ENCODE measurements at places on chromosomes 7 and 10. TPM values are rescaled to one million over a fixed set of nuclear protein-coding genes. Genes with fewer than 3 reads are reported as not detected.

GRCh38 chr10:78925800-78926319 is 142.9 kb upstream of the ZMIZ1 start:
- no peak for DNase-seq

GRCh38 chr7:98110249-98111022 is 3.8 kb downstream of the LMTK2 start:
- DNase-seq = peak; percentile 55

GRCh38 chr7:4018601-4019316 is 663.3 kb upstream of the FOXK1 start:
- no peak for DNase-seq

DNA sequence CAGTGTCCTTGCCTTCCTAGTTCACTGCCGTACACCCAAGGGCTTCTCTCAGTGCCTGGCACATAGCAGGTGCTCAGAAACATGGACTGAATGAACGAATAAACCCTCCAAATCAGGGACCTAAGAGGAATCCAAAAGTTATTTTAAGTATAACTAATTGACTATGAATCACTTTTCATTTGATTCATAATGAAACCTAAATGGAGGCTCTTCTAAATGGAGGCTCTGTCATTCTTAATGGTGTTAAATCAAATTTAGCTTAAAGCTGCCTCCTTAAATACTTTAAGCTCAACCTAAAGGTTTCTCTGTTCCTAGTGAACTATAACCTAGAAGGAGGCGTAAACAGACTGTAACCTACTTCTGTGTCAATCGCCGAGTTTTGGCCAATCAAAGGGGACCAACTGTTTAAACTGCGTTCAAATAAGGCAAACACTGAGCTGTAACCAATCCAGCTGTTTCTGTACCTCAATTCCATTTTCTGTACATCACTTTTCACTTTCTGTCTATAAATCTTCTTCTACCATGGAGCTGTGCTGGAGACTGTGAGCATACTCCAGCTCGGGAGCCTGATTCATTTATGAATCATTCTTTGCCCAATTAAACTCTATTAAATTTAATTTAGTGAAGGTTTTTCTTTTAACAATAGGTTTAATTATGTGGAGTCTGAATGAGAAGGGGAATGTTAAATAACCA is 11.0 kb downstream of the PYROXD2 start:
- DNase-seq = no peak

DNA sequence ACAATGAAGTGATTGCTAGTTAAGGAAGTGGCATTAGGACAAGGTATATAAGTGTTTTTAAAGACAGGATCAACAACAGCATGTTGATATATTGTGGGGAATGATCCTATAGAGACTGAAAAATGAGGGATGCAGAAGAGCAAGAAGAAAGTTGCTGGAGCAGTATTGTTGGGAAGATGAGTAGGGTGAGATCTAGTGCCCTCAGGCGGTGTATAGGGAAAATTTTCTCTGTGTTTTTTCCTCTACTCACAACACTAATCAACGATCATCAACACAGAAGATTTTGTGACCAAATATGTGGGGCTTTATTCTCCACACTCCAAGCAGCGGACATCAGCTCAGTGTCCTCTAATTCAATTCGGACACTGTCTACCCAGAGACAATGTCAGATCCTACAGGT is 9.6 kb upstream of the PTTG1IP2 start:
- DNase-seq = no peak

- DNase-seq = no peak
Observed at GRCh38 chr10:97434557-97434956, 8.6 kb downstream of the PGAM1 start.

GRCh38 chr7:77327067-77327931 is 88.8 kb downstream of the GSAP start:
- no peak for DNase-seq

- DNase-seq = no peak
Observed at GRCh38 chr10:32360884-32361283, 13.9 kb upstream of the EPC1 start.

DNA sequence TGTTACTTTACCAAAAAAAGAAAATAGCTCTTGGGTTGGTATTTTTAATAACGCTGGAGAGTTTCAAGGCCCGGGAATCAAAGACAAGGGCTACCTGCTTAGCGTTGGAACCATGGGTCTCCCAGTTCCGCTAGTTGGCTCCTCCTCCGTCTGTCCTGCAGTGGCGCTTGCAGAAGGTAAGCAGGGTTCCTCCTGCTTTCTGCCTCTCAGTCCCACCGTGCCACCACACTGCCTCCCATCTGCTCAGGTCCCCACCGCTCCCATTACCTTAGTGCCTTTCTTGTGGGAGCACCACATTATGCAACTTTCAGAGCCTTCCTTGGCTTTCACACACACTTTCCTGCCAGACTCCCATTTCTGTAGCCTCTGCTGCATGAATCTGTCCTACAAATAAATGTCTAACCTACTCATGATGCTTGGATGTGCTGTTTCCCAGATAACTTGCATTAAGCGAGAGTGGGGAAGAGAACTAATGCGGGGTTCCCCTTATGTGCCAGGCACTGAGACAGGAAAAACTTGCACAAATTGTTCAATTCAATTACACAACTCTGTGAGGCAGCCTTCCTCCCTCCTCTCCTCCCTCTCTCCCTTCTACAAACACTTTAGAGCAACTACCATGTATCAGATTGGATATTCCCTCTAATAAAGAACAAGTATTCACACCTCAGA is 124.5 kb downstream of the AOAH start:
- no peak for DNase-seq

- no peak for DNase-seq
Observed at GRCh38 chr7:142301299-142301698, 43.4 kb upstream of the PRSS58 start.

DNA sequence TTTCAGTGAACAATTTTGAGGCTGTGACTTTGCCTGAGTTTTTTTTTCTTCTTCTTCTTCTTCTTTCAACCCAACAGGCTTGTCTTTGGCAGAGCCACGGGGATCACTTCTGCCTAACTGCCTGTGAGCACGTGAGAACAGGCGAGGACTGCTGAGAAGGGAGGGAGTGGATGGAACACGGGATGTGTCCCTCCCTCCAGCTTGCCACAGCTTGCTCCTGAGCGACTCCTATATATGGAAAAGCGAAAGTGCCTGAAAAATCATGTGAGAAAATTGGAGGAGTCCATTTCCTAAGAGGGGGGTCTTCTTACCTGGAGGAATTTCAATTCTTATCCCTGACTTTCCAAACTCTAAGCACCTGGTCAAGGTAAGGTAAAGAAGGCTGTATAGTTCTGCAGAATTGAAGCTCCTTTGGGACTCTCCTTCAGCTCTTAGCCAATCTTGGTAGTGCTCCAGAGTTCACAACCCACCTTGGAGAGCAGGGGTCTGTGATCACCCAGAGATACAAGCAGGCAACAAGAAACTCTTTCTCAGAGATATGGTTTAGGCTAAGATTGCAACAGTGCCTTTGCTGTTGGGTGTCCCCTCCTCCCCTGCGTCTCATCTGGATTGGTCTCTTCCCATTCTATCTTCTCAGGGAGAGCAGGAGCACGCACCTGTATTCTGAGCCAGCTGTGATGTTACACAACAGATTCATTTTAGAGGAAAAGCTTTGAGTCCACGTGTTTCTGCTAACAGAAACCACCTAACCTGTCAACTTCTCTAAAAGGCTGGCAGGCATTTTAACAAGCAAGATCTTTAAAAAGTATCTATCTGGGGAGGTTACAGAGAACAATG is at the start of gene MAT1A:
TSS of gene MAT1A (minus strand) at position 208 of the 837 bp plus-strand sequence. CDS start 235 bp downstream, outside the sequence.
- peak; percentile 24 for DNase-seq

DNA sequence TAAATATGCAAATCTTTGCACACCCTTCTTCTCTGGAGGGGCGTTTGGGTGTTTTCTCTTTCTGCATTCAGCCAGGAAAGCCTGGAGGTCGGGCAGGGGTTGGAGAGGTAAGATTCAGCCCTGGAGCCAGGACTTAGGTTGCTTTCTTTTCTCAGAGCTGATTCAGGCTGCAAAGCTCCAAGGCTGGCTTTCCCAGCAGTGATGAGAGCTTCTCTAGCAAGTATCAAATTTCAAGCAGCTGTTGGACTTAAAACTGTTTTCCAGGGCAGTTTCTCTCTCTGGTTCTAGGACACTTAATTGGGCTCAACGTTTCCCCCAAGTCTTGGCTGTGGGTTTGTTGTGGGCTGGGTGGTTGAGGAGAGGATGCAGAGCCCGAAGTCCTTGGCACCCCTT is 608 bp downstream of the AKR1B10 start:
- no peak for DNase-seq

DNA sequence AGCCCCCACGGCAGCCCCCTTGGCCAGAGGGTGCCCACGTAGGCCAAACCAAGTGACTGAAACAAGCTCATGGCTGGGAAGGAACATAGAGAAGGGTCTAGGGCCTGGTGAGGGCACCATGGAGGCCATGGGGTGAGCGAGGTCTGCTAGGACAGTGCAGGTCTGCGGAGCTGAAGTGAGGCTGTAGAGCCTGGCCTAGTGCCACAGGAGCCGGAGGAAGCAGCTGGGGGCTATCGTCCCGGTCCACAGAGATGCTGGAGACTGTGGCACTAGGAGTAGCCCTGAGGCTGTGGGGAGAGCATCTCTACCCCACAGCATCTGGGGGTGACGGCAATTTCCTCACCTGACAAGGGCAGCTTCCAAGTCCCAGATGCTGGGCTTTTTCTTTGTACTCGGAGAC is 150.3 kb downstream of the ZNF22 start:
- DNase-seq = no peak

DNA sequence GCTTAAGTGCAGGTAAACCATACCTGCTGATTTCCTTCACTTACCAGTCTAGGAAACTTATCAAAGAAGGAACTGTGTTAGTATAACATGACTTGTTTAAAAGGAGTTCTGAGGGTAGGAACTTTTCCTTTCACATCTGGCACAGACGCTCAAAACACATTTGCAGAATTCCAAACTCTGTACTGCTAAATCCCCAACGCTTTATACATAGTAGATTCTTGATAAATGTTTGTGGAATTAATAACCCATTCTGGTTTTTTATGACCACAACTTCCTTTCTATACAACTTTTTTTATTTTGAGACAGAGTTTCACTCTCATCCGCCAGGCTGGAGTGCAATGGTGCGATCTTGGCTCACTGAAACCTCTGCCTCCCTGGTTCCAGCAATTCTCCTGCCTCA is 7.7 kb upstream of the TRUB1 start:
- no peak for DNase-seq

GRCh38 chr7:121083138-121083789 is 94.8 kb downstream of the CPED1 start:
- no peak for DNase-seq

DNA sequence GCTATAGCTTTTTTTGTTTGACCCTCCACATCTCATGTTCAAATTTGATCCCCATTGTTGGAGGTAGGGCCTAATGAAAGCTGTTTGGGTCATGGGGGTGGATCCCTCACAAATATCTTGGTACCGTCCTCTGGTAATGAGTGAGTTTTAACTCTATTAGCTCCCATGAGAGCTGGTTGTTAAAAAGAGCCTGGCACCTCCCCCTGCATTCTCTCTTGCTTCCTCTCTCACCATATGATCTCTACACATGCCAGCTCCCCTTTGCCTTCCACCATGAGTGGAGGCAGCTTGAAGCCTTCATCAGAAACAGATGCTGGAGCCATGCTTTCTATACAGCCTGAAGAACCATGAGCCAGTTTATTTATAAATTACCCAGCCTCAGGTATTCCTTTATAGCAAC is 43.0 kb upstream of the IMMP2L start:
- no peak for DNase-seq

DNA sequence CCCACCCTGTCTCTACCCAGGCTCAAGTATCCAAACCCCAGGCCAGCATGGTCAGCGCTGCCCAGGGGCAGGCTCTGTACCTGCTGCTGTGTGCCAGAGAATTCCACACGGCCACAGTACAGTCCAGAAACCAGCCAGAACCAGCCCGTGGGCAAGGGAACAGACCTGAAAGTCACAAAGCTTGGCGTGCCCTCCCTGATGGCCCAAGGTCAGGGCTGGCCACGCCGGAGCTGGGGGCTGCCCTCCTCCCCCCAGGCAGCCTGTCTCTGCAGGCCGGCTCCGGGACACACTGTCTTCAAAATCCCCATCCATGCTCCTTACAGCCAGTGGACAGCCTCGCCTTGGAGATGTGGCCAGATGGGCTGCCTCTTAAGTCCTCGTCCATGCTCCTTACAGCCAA is 78.4 kb downstream of the CTBP2 start:
- DNase-seq = no peak

GRCh38 chr7:157482517-157483087 is 145.8 kb downstream of the DNAJB6 start:
- no peak for DNase-seq

GRCh38 chr7:15720849-15721471 is 34.5 kb upstream of the MEOX2 start:
- DNase-seq = peak; percentile 70

DNA sequence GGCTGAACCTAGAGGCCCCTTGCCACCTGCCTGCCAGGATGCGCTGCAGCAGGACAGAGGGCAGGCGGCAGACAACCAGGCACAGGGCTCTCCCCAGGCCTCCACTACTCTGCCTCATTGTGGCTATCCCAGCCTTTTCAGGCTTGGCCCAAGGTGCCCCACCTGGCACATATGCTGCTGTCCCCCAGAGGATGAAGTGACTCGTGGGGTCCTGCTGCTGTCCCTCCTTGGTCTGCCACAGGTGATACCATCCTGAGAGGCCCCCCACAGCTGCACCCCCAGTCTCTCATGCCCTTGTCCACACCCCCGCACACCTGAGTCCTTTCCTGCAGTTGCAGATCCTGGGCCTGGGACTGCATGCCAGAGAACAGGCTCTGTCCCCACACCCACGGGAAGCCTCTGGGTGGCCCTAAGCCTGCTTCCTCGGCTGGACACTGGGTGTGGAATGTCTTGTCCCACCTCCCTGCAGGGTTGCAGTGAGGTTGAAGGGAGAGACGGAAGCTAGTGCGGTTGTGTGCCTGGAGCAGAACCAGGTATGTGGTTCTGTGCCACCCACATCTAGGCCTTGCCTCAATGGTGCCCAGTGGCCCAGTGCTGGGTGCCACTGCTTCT is 55.3 kb downstream of the RASGEF1A start:
- DNase-seq = peak; percentile 11

DNA sequence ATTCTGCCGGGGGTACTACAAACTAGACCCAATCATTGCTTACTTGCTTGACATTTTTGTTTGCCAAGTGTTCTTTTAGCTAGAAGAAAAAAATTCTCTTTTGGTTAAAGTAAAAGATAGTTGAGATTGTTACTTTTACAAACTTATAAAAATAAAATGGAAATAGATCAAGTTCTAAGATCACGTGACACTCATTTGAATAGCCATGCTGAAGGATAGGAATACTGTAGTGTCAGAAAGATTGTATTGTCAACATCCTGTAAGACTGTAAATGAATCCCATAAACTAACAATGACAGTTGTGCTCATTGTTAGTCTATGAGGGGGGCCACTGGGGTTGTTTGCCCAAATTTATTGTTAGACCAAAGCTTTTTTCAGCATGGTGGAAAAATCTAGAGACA is 10.5 kb downstream of the NRG3 start:
- no peak for DNase-seq

GRCh38 chr7:133919810-133920209 is 207.3 kb upstream of the LRGUK start:
- DNase-seq = no peak

The CCL24 gene
- total RNA-seq = 25.6 TPM

The CPA4 gene
- total RNA-seq = not detected

The EMX2 gene
- not detected for total RNA-seq

The PODXL gene
- total RNA-seq = 12.8 TPM

The SUMF2 gene
- 122 TPM for total RNA-seq

The BAMBI gene
- 4.2 TPM for total RNA-seq

The NEUROD6 gene
- not detected for total RNA-seq

The FRAT2 gene
- 33.3 TPM for total RNA-seq

The NCF1 gene
- total RNA-seq = 8.3 TPM

The INPP5A gene
- 92.8 TPM for total RNA-seq

The ZNF518A gene
- total RNA-seq = 32.0 TPM

The FAM13C gene
- 18.8 TPM for total RNA-seq

All from mucosa of descending colon (tissue), 3 donors.